PC-9 (cell line): ENCODE measurements at places on chromosomes 2 and 18. TPM values are rescaled to one million over a fixed set of nuclear protein-coding genes. Genes with fewer than 3 reads are reported as not detected.

The SH3RF3 gene
- 4.9 and 6.1 TPM in 2 replicates for total RNA-seq

The STAT4 gene
- total RNA-seq = 0.23 and 0.70 TPM in 2 replicates

- DNase-seq = peak; percentile 35
- H3K27me3 ChIP-seq = no peaks in the 10 kb centered on the region
- no peak overlapping the region for H3K4me3 ChIP-seq
- H3K4me1 ChIP-seq = peaks cover 8% of the 10 kb centered on the region
Observed at GRCh38 chr2:208062113-208062512, 36.8 kb upstream of the PLEKHM3 start.

DNA sequence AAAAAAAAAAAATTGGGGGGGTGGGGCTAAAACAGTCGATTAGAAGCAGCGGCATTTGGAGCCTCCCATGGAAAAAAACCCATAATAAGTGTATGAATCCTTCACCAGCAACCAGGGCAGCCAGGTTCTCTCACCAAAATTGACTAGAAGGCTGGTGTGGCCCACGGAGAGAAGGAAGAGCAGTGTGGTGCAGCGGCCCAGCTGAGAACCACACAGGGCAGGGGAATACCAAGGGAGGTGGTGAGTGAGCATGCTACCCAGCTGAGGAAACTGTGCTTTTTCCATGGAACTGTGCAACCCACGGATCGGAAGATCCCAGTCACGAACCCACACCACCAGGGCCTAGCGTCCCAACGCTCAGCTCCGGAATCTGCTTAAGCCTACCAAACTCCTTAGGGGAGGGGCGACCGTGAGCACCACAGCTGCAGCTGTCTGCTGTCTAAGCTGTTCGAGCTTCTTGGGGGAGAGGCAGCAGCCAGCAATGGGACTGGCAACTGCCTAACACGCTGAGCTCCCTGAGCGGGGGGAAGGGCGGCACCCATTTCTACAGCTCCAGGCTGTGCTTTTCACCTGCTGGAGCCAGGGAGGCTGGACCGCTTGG, 1037.2 kb upstream of the ACVR2A start:
- no peak for DNase-seq
- no peaks in the 10 kb centered on the region for H3K36me3 ChIP-seq
- H3K4me1 ChIP-seq = no peaks in the 10 kb centered on the region
- H3K4me3 ChIP-seq = no peak overlapping the region
- H3K27ac ChIP-seq = no peak overlapping the region
- no peaks in the 10 kb centered on the region for H3K27me3 ChIP-seq

GRCh38 chr2:146952696-146953095, 892.1 kb upstream of the ACVR2A start:
- no peak overlapping the region for H3K4me3 ChIP-seq
- no peak overlapping the region for H3K27ac ChIP-seq
- H3K36me3 ChIP-seq = no peaks in the 10 kb centered on the region
- DNase-seq = no peak
- no peaks in the 10 kb centered on the region for H3K4me1 ChIP-seq

- H3K36me3 ChIP-seq = no peaks in the 10 kb centered on the region
- peaks cover 24% of the 10 kb centered on the region for H3K4me1 ChIP-seq
- H3K4me3 ChIP-seq = no peak overlapping the region
- no peak for DNase-seq
Observed at GRCh38 chr18:23114171-23114881, 21.0 kb upstream of the CABLES1 start.

- no peak overlapping the region for H3K4me3 ChIP-seq
- H3K36me3 ChIP-seq = no peaks in the 10 kb centered on the region
- H3K27me3 ChIP-seq = no peaks in the 10 kb centered on the region
- H3K27ac ChIP-seq = no peak overlapping the region
- H3K4me1 ChIP-seq = no peaks in the 10 kb centered on the region
- no peak for DNase-seq
Observed at GRCh38 chr2:207112785-207113184, 53.0 kb downstream of the KLF7 start.

- no peak for DNase-seq
- H3K4me3 ChIP-seq = no peak overlapping the region
- H3K4me1 ChIP-seq = no peaks in the 10 kb centered on the region
- H3K27ac ChIP-seq = no peak overlapping the region
Observed at GRCh38 chr18:32888306-32888705, 115.5 kb upstream of the KLHL14 start.

DNA sequence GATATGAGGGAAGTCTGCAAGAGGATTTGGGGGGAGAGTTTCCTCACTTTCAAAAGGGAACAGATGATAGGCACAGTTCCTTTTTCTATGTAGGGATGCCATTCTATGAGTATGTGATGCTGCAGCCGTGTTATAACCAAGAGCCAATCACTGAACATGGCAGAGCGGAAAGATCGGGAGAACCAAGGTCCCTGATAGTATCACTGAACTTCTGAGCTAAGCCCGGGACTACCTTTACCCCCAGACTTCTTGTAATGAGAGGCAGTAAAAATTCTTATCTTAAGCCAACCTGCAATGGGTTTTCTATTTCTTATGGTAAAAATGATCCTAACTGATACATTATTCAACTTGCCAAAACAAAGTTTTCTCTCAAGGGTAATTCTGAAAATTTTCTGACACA, 21.6 kb upstream of the SLC1A4 start:
- no peak overlapping the region for H3K27ac ChIP-seq
- H3K4me1 ChIP-seq = no peaks in the 10 kb centered on the region
- H3K36me3 ChIP-seq = no peaks in the 10 kb centered on the region

DNA sequence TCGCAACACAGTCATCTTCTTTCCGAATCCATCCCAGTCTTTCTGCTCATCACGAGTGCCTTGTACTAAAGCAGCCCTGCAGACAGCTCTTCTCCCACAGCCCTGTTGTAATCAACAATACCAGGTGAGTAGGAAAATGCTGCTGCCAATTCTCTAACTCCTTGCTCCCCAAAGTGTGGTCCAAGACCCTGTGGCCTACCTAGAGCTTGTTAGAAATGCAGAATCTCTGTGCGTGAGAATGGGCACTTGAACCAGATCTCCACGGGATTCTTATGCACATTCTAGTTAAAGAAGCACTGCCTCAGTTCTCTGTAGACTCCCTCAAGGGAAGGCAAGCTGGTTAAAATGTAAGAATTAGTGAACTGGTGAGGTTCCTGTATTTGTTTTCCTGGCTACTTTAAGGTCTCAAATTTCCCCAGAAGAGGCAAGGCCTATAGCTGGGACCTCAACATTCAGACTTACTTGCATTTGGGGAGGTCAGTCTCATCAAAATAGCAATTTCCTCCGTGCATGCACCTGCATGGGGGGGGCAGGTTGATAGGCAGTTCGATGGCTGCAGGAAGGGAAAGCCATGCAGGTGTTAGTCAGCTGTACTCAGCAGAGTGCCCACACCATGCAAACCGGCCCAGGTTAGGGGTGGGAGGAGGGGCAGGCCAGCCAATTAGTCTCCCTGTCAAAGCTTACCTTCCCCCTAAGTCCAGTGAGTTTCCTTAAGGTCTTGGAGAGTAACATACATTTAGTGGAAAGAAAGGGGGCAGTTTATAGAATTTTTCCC, 70.8 kb downstream of the DHRS9 start:
- no peaks in the 10 kb centered on the region for H3K4me1 ChIP-seq
- H3K36me3 ChIP-seq = no peaks in the 10 kb centered on the region
- DNase-seq = no peak
- no peaks in the 10 kb centered on the region for H3K27me3 ChIP-seq
- H3K27ac ChIP-seq = no peak overlapping the region
